ENCODE measurements at places on chromosomes 5 and 9. TPM values are rescaled to one million over a fixed set of nuclear protein-coding genes. Genes with fewer than 3 reads are reported as not detected.

The CCL21 gene
- total RNA-seq = not detected

The NTNG2 gene
- 2.5 TPM for total RNA-seq

The ABCA2 gene
- 26.9 TPM for total RNA-seq

The INSL4 gene
- total RNA-seq = 19.2 TPM

The ADAMTS12 gene
- 9.1 TPM for total RNA-seq

The FAT2 gene
- 0.02 TPM for total RNA-seq

The FAF2 gene
- total RNA-seq = 49.5 TPM

The VCP gene
- total RNA-seq = 293 TPM

The CETN3 gene
- 26.3 TPM for total RNA-seq

The CDH18 gene
- not detected for total RNA-seq

The NPM1 gene
- 3,489 TPM for total RNA-seq

The IFNA21 gene
- total RNA-seq = not detected

All from A549 treated with DMSO at 1 μM for 4 hours (cell line).